Muscle of back (tissue), 13 donors: ENCODE measurements at places on chromosomes 7 and 10. TPM values are rescaled to one million over a fixed set of nuclear protein-coding genes. Genes with fewer than 3 reads are reported as not detected.

KMT2C gene
- 30.9 TPM for polyA plus RNA-seq

PTF1A gene
- polyA plus RNA-seq, result not detected

CYP26C1 gene
- polyA plus RNA-seq, result not detected

CCDC172 gene
- not detected for polyA plus RNA-seq
